ENCODE measurements at places on chromosomes 1 and 21.
A peak's percentile ranks its signal among the peaks of the same experiment; 100 is the strongest.

DNA sequence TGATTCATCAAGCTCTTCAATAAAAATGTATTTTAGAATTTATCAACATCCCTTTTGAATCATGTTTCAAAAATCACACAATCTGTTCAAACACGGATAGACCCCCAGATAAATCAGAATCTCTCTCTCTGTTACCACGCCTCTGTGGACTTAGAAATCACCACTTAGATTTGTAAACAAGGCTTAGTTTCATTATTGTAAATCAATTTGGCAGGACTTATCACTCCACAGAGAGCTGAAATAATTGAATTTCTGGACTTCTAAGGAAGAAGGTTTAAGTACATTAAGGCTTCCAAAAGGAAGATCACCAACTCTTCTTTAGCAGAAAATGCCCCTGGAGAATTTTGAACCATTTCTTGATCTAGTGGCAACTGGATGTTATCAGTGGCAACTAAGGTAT is 100.4 kb downstream of the APP start:
- no peak for DNase-seq

GRCh38 chr1:43836267-43836951 is 97.2 kb upstream of the ARTN start:
- DNase-seq = no peak

DNA sequence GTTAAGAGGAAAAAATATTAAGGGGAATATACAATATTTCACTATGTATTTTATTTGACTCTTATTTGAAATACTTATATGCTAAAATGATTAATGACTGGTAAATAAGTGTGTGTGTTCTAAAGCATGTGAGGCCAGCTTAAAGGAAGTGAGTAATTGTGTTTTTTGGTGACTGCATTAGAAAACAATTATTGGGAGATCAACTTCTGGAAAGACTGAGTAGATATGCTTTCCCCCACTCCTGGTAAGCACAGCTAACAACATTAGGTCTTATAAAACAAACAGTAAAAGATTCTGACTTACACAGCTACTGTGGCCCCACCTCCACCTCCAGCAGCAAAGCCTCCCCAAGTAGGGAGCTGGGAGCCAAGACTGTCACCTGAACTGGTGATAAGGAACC is 403.0 kb downstream of the SRGAP2C start:
- no peak for DNase-seq

DNA sequence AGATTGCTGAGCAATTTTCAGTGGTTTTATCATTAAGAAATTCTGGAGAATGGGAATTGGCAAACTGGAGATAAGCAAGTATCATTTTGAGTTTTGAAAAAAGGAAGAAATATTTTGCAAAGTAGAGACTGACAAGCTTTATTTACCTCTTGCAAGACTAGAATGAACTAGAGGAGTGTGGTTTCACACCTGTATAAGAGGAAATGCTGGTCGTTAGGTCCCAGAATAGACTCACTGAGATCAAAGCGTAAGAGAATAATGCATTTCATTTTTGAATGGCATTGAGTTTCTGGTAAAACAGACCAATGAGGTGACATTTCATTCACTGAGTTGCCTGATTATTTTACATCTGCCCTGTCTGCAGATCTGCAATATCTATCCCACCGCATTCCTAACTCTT is 308.1 kb downstream of the ADGRL2 start:
- DNase-seq = no peak

DNA sequence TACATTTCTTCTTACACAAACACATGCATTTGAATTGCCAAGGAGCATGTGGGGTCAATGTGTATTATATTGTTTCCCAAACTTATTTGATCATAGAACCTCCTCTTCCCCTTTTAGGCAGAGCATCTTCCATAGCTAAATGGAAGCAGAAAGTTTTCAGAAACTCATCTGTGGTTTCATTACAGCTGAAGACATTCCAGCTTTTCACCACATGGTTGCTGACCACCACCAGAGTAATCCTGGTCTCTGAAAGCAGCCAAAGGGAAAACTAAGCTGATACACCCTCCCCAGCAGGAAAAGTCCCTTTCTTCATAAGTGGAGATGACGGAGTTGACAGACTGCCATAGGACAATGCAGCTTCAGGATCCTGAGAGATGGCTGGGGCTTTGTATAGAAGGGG is 30.2 kb upstream of the OTUD3 start:
- no peak for DNase-seq

- no peak for DNase-seq
Measured at GRCh38 chr1:90768826-90769225, 51.7 kb upstream of the BARHL2 start.

DNA sequence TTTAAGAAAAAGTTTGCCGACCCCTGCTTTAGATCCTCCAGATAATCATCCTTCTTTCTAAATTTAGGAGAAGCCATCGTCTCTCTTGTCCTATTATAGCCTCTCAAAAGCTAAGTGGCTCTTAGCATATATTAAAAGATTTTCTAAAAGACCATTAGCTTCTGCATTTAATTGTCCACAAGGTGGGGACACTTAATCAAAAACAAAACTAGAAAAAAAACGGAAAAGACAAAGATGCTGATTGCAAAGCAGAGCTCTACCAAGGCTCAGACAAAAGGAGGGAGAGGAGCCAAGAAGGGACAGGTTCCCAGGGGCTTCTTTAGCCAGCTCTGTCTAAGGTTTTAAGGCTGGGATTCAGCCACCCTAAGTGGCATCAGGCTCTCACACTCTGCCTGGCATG is 128.3 kb upstream of the HMGB4 start:
- DNase-seq = no peak

- DNase-seq = no peak
Measured at GRCh38 chr1:108199201-108199691, 897 bp downstream of the SLC25A24 start.

GRCh38 chr1:42482635-42483153 is 19.6 kb downstream of the CCDC30 start:
- no peak for DNase-seq

DNA sequence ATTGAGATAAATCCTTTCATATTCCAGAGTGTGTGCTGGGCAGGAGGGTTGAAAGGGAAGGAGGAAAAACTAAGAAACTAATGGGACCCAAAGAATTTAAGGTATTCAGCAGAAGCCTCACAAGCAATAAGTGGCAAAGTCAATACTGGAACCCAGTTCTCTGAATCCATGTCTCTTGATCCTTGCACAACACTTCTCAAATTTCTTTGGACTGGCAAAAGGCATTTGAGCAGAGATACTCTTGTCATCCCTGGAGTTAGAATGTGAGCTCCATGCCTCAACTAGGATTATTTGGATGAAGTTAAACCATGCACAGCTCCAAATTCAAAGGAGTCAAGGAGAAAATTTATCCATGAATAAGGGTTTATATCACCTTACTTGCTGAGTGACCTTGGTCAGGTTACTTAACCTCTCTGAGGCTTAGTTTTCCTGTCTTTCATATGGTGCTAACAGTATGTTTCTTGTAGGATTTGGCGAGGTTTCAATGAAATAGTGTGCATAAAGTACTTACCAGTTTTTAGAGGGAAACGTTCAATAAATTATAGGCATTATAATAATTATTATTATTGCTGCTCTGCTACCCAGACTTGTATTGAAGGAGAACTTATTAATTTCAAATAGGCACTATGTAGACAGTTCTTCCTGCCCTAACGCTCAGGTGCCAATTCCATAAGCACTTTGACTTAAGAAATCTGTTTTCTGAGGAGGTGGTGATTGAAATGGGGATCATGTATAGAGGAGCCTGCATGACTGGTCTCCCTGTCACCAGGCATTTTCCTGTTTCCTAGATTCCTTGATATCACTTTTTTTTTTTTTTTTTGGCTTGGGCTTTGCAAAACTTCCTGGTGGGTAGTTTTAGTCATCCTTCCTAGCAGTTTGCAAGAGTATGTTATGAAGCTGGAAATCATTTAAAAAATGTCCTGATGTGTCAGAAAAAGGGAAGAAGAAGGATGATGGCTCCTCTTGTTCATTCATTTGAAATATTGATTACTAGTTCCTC is 125.0 kb upstream of the JUN start:
- no peak for DNase-seq

DNA sequence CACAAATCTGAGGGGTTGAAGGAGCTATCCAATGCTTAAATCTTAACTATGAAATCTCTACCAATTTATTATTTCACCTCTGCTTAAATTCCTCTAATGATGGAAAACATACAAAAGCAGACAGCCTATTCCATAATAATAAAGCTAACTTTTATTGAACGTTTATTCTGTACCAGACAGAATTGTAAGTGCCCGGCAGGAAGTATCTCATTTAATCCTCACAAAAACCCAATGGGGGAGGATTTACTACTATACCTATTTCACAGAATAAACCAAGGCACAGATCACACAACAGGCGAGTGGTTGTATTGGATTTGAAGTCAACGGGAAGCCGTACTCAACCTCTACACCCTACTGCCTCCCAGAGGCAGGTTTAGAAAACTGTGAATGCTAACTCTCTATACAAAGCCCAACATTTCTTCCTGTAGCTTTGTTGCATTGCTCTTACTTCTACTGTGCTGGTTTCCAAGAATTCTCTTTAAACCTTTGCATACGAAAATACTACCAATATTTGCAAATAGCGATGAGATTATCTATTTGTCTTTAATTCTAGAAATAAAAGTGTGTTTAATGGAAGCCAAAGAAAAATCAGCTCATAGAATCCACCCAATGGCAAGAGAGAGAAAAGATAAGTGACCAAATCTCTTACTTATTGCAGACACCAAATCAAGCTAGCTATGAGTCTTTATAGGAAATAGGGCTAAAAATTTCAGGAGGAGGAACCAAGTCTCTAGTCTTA is 33.5 kb upstream of the C1orf53 start:
- peak; percentile 27 for DNase-seq

- no peak for DNase-seq
Measured at GRCh38 chr1:182145441-182145840, 83.9 kb upstream of the ZNF648 start.

- no peak for DNase-seq
Measured at GRCh38 chr1:174116042-174116441, 43.3 kb upstream of the RABGAP1L start.

- no peak for DNase-seq
Measured at GRCh38 chr1:112513112-112513870, 4.5 kb downstream of the WNT2B start.

- DNase-seq = no peak
Measured at GRCh38 chr1:101540161-101540560, 303.3 kb downstream of the S1PR1 start.

DNA sequence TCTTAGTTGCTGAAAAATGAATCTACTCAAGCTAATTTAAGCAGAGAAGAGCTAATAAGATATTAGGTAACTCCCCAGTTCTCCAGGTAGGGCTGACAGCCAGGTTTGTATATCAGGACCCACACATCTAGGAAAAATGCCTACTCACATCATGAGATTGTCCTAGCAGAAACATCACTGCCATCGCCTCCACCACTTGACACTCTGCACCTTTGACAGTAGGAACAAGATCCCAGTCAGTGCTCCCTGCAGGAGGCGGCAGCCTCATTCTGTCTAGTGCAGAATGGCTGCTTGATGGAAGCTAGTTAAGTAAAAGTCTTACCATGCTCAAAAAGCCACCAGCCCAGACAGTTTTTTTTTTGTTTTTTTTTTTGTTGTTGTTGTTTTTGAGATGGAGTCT is 31.6 kb upstream of the USP1 start:
- no peak for DNase-seq

DNA sequence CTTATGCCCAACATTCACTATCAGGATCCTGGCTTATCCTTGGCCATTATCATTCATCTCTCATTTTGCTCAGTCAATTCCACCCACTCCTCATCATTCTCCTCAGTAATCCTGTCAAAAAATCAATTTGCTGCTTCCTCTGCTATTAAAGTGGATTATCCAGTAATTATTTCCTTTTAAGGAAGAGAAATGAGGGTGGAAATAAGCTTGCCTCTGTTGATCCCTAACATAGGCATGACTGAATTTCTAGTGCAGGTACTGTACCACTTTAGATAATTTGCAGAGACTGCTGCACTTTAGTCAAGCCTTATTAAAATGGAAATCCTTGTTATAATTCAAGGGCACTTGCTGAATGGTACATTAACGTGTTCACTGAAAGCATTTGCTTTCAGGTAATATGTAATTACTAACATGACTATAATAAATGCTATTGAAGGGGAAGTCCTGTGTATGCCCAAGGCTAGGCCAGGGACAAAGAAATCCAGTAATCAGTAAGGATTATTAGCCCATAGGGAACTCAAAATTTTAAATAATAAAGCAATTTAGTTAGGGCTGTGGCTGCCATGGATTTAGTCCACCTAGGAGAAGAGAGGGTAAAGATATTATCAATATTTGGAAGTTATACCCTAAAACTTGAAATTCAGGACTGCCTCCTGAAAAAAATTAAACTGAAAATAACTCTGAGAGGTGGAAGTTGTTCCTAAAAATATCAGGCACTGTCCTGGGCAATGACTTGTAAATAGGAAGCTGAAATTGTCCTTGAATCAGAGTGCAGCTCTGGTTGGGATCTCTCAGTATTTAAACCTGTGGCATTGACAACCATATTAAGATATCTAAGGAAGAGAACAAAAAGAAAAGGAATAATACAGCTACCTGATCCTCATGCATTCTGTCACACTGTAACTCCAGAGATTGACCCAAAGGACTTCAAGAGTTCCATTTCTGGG is 43.4 kb downstream of the RGS2 start:
- DNase-seq = no peak

DNA sequence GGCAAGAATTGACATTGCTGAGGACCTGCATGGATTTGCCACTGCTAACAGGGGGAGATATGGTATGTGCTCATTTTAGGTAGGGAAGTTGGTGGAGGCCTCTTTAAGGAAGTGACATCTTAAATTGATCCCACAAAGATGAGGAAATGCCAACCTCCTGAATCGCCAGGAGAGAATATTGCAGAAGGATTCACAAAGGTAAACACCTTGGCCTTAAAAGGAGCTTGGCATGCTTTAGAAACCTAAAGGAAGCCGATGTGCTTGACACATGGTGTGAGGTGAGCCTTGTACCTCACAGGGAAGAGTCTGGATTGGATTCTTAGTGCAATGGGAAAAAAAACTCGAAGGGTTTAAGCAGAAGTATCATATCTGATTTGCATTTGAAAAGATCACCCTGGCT is 470.5 kb upstream of the DAB1 start:
- no peak for DNase-seq

DNA sequence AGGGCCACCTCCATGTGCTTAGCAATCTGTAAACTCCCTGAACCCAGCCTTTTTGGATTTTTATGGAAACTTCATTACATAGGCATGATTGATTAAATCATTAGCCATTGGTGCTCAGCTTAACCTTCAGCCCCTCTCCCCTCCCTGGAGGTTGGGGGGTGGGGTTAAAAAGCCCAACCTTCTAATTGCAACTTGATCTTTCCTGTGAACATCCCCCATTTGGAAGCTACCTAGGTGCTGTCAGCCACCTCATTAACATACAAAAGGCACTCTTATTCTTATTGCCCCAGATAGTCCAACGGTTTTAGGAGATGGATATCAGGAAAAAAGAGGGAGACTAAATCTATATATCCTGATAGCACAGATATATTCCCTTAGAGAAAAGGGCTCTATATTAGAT is 424.0 kb upstream of the BEND5 start:
- DNase-seq = peak; percentile 12

- no peak for DNase-seq
Measured at GRCh38 chr1:39954324-39954869, 548 bp upstream of the MFSD2A start.

DNA sequence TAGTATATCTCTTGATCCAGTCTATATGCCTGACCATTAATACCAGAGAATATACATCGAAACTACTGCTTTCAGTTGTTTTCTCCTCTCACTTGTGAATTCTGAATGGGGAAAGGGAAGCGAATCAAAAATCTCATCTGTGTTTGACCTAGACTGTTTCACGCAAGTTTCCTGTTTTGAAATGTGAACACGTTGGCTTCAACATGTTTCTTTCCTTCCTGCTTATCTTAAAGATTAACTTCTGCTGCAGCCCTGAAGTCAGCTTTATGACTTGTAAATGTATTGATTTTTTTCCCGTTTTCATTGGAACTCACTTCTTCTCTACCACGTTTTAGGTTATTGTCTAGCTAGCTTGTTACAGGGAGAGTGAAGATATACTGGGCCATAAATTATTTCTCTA is 49.9 kb downstream of the SNX27 start:
- DNase-seq = no peak
